ENCODE measurements at places on chromosomes 7 and 10.

GRCh38 chr10:114638821-114639625 is 19.1 kb downstream of the ABLIM1 start:
- DNase-seq, result peak; percentile 92

- no peak for DNase-seq
Observed at GRCh38 chr10:101135141-101136006, 4.3 kb downstream of the TLX1 start.

- DNase-seq, result no peak
Observed at GRCh38 chr7:142418326-142418725, 160.5 kb upstream of the PRSS58 start.

GRCh38 chr7:71345117-71345884 is 213.4 kb downstream of the GALNT17 start:
- no peak for DNase-seq

DNA sequence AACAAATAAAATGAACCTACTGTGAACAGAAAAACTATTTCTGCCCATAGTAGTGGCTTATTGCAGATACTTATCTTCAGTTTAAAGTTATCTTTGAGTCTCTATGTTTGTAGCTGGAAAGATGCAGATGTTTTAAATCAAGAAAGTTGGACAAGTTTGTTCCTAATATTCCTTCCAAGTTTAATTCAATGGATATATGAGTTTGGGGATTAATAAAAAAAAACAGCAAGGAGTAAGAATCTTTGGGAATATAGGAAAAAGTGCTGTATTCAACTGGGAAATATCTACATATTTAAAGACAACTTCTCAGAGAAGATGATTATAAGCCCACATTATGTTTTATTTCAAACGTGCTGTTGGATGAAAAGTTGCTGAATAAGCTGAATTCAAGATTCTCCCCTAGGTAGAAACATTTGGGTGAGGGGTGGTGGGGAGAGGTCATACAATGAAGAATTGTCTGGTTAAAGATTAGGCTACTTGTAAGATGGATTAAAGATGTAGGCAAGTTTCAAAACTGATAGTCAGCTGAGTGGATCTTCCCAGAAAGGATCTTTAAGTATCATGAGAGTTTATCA is 1135.2 kb downstream of the CNTNAP2 start:
- no peak for DNase-seq

DNA sequence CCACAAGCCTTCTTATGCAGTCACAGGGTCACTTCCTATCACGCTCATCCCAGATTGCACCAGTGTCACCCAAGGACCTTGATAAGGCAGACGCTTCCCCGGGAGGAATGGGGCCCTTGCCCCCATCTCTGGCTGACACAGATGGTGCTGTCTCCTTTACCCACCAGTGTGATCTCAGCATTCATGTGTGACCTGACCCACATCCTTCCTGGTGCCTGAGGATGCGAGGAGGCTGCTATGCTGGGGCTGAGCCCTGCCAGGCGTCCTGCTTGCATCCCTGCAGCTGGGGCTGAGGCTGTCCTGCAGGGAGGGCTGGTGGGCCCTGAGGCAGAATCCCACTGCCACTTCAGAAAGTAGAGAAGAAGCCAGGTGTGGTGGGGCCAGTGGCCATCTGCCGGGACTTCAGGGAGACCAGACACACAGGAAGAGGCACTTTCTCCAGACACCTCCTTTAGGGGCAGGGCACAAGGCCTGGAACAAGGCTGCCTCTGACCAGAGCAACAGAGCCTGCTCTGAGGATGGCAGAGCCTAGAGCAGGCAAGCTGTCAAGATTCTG is 35.3 kb downstream of the RASGEF1A start:
- DNase-seq, result no peak

DNA sequence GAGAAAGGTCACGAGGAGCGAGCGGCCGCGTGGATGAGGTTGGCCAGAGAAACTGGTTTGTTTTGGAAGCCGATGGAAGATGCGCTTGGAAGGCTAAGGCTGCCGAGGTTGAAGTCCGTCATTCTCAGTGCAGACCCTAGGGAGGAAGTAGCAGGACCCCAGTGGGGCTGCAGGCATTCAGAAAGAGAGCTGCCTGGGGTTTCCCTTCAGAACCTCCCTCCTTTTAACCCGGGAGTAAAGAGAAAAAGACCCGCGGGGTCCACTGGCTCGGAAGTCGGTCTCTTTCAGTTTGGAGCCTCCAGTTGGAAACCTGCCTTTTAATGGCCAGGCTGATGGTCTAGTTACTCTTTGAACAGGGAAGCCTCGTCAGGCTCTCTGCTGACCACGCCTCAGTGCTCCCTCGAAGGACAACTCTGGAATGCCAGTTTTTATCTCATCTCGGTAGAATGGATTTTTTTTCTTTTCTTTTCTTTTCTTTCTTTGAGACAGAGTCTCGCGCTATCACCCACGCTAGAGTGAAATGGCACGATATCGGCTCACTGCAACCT is 188.6 kb downstream of the CUX1 start:
- DNase-seq, result no peak

DNA sequence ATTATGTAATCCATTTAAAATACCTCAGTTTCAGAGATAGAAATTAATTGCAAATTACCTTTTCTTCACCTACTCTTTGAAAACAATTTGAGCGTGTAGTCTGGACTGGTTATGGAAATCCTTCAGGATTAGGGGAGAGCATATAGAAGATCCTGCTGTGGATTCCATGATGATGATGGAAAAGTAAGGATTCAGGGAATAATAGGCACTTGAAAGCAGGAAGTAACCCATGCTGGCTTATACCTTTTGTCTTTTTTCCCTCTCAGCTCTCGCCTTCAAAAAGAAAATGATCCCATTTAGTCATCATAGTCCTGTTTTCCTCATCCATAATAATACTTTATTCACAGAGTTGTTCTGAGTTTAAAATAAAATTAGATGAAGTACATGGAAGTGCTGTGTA is 4.4 kb downstream of the HBP1 start:
- DNase-seq, result no peak

DNA sequence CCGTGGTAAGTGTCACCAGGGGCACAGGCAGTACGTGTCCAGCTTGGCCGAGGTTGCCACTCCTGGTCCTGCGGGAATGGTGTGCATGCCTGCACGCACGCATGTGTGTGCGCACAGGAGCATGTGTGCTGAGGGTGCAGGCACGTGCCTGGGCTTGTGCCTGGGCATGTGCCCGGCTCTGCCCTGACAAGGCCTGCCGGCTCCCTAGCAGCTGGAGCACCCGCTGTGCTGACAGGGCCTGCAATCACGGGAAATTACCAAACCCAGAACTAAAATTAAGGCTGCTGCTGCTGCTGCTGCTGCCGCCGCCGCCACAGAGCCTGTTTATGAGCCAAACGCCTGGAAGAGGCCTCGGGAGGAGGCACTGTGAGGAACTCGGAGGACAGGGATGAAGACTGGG is 28.7 kb downstream of the GHRHR start:
- DNase-seq, result no peak

GRCh38 chr10:99966306-99966705 is 43.4 kb downstream of the DNMBP start:
- DNase-seq, result no peak

- no peak for DNase-seq
Observed at GRCh38 chr7:74671602-74672001, 14.1 kb downstream of the GTF2I start.

DNA sequence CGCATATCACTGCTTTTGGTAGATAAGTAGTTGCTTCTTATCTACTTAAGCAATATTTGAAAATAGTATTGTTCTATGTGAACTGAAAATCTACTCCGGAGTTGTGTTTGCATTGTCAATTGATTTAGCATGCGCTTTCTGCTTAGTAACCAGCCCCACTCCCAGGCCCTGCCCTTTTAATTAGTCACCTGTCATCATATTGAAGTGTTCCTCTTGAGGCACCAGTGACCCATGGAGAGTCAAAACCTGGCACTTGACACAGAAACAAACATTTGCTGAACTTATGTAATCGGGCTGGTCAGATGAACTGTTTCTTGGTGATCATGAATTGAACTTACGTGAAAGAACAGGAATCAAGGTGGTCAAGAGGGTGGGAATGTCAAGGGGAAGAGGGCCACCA is 27.8 kb upstream of the CDHR3 start:
- DNase-seq, result no peak

- DNase-seq, result no peak
Observed at GRCh38 chr7:50330696-50331095, 26.2 kb downstream of the IKZF1 start.

GRCh38 chr10:83250396-83250795 is 888.9 kb upstream of the GHITM start:
- DNase-seq, result no peak

DNA sequence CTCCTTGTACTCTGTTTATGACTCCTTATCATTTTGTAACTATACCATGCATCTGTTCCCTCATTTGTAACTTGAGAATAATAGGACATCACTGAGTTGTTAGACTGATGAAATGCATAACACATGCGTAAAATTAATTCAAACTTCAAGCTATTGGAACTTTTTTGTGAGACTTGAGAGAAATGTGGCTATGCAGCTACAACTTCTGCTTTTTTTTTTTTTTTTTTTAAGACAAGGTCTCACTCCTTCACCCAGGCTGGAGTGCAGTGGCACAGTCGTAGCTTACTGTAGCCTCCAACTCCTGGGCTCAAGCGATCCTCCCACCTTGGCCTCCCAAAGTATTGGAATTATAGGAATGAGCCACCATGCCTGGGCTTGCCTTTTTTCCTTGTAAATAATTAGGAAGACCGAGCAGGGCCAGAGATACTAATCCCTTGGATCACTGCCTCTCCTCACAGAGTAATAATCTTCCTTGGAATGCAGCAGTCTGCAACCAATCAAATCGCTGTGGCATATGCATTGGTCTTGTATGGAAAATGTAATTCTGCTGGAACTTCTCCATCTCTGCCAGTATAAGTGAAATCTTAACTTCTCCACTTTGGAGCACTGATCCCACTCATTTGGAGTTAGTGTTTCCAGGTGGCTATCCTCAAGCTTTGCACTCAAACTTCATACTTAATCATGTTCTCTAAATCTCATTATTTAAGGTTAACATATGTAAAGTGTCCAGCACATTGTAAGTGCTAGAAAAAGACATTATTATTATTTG is 2.0 kb upstream of the PANK1 start:
- DNase-seq, result no peak

GRCh38 chr10:90193240-90193985 is 492.0 kb downstream of the KIF20B start:
- peak; percentile 35 for DNase-seq

GRCh38 chr10:35685402-35685801 is 43.3 kb upstream of the FZD8 start:
- no peak for DNase-seq

DNA sequence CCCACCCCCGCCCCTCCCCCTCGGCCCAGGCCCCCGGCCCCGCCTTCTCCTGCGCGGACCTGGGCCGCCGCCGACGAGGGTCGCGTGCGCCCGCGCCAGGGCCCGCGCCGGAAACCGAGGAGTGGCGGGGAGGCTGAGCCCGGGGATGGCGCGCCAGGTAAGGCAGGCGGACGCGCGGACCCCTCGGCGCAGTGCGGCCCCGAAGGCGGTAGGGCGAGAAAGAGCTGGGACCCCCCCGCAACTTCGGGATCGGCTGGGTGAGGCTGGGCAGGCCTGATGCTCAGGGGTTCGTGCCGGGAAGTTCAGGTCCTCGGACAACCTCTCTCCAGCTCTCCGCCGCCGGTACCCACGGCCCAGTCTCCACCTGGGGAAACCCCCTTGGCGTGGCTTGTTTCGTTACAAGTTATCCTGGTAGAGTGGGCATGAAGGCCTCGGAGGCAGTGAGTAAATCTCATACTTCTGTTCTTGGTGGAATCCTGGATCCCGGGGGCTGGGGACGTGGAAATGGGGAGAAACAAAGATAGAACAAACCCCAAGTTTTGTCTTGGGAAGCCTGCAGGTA is 58.4 kb downstream of the ZNF467 start:
- no peak for DNase-seq

DNA sequence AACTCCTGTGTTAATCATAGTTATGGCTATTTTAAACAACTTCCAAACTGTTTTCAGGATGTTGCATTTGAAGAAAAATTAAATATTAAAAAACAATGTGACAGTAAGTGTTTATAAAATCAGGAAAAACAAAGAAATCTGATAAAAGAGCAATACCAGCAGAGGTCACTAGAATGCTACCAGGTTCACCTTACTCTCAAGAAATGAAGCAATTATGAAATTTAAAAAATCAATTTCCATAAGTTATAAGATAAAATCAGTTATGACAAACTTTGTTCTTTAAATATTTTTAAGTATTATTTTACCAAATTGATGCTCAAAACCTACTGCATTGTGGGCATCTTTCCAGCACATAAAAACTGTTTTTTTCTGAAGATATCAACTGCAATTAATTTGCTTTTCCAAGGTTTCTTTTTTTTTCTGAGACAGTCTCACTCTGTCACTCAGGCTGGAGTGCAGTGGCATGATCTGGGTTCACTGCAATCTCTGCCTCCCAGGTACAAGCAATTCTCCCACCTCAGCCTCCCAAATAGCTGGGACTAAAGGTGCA is 50.7 kb upstream of the RHEB start:
- DNase-seq, result no peak

DNA sequence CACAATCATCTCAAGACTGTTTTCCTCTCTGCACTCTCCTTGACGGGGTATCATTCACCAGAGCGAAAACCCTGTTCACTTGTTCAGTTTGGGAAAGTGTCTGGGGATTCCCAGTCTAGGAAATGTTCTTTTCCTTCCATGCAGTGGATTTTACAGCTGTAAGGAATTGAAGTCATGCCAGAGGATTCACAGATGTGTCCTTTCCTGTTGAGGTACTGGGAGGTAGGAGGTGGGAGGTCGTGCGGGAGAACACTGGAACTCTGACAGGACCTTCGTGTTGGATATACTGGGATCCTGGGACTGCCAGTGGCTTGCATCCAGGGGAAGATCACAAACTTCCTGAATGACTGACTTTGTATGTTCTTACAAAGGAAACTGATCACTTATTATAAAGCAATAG is 185.5 kb downstream of the BMPER start:
- DNase-seq, result no peak

DNA sequence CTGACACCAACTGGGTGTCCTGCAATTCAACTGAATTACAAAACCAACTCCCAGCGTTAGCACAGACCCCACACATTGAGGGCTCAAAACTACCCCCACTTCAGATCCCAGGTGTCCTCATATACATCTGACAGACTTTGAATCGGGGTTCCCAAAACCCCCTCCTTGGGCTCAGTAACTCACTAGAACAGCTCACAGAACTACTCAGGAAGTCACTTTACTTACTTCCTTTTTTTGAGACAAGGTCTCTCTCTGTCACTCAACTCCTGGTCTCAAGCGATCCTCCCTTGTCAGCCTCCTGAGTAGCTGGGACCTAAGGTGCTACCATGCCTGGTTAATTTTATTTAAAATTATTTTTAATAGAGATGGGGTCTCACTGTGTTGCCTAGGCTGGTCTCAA is 456.0 kb downstream of the SDK1 start:
- no peak for DNase-seq
